Fibroblast of skin of right biceps (primary cell): ENCODE measurements at places on chromosomes 7 and 10.

- DNase-seq: peak; percentile 71
Observed at GRCh38 chr7:78794101-78794500, 659.4 kb downstream of the MAGI2 start.

DNA sequence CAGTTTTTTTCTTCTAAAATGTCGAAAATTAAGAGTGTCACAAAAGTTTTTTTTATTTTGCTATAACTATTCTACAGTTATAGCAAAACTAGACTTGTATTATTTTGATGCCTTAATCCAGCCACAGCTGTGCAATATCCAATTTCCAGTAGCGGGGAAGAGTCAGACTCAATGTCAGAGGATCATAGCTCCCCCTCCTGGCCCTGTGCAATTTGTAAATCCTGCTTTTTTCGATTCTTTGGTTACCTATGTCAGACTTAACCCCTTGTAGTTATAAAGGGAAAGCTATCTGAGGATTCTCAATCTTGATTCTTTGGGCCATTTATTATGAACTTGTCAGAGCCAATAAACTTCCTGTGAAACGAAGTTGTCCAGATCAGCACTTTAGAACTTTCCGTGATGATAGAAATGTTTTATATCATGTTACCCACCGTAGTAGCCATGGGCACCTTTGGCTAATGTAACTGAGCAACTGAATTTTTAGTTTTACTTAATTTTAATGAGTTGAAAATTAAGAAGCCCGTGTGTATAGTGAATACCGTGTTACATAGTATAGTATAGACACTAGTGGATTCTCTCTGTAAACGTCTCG, 87.7 kb upstream of the PRKCQ start:
- DNase-seq: peak; percentile 24

- DNase-seq: no peak
Observed at GRCh38 chr10:119084896-119085295, 4.3 kb upstream of the EIF3A start.

GRCh38 chr10:132229834-132230556, 43.2 kb downstream of the DPYSL4 start:
- DNase-seq: no peak

GRCh38 chr10:92756201-92757065, 66.7 kb downstream of the HHEX start:
- DNase-seq: no peak

DNA sequence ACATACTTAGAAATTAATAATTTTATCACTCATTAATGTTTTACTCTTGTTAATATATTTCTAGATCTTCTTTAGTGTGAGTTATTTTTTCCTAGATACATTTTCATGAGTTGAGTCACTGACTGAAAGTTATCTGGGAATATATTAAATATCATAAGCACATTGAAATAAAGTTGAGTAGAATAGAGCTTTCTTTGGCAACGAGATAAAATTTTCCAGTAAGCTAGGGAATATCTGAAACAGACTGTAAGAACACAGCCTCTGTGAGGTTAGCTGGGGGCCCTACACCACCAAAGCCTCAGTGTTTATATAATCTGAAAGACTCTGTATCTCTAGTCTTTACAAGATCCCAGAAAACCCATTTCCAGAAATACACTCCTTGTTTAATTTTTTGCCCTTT, 347.8 kb upstream of the PLXDC2 start:
- DNase-seq: peak; percentile 6

DNA sequence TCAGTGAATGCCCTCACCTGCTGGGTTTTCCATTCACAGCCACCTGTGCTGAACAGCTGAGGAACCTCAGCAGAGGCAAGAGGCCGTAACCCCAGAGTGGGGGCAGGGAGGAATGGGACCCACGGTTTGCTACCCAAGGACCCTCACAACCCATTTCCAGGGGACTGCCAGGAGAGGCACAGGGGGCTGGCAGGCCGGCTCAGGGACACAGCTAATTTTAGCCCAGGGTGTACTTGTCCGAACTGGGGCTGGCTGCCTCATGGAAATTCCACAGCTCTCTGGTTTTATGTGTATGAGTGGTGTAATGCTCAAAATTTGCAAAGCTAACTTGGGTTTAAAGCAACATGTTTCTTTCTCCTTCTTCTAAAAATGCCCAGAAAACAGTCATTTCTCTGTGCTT, 42.2 kb downstream of the MINDY4 start:
- no peak for DNase-seq

- no peak for DNase-seq
Observed at GRCh38 chr10:86337121-86337601, 29.4 kb downstream of the GRID1 start.

- DNase-seq: peak; percentile 87
Observed at GRCh38 chr10:24008164-24009091, 200.5 kb upstream of the KIAA1217 start.

- no peak for DNase-seq
Observed at GRCh38 chr10:64173826-64174225, 652.6 kb downstream of the REEP3 start.

- no peak for DNase-seq
Observed at GRCh38 chr7:41809116-41809515, 106.2 kb upstream of the INHBA start.

DNA sequence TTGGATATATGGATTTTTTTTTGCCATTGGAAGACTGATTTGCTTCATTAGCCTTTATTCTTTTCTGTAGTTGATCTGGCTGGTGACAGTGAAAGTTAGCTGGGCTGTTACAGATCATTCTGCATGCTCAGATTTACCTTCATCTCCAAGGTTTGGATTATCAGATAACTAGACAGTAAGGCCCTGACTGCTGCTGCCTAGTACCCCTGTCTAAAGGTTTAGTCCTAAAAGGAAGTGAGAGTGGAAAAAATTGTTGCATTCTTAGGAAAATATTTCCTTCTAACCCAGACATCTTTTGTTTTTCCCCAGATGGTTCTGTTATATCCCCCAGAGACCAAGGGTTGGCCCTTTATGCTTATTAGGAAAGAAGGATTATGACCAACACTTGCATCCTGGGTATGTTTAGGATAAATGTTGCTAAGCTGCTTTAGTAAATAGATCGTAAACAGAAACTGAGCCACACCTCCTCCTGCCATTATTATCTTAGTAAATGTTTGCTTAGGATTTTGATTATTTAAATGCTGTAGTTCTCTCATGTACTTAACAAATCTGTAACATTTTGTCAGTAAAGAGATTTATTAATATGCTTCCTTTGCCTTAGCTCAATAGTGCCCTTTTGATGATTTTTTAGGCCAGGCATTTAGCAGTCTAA, 44.4 kb downstream of the MCU start:
- DNase-seq: peak; percentile 73

DNA sequence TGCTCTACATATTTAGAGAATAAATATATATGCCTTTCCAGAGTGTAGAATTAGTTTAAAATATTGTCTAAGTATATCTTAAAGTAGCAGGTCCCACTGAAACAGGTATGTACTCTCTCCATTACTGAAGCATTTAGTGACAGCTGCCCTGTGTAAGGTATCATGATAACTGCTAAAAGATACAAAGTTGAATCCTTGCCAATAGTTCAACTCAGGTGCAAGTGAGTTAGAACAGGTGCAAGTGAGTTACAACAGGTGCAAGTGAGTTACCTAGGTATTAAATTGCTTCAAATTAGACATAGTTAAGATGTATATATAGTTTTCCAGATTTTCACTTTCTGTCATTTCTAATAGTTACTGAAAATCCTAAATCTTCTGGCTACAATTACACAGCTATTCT, 119.1 kb downstream of the CNOT4 start:
- no peak for DNase-seq

- no peak for DNase-seq
Observed at GRCh38 chr10:48487244-48487643, 117.6 kb downstream of the ARHGAP22 start.

DNA sequence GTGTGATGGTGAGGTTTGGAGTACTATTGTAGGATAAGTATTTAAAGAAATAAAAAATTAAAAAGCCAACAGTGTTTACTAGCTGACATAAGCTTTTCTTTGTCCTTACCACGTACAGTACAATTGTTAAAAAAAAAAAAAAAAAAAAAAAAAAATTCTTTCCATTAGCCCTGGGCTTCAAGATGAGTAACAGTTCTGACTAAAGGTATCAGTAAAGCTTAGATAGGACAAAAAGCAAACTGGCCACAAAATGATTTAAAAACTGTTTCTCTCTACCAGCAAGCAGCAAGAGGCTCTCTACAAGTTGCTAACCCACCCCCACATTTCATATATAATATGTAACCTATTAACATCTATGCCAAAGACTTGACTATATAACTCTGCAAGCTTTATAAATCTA, 17.5 kb downstream of the HYCC1 start:
- no peak for DNase-seq

DNA sequence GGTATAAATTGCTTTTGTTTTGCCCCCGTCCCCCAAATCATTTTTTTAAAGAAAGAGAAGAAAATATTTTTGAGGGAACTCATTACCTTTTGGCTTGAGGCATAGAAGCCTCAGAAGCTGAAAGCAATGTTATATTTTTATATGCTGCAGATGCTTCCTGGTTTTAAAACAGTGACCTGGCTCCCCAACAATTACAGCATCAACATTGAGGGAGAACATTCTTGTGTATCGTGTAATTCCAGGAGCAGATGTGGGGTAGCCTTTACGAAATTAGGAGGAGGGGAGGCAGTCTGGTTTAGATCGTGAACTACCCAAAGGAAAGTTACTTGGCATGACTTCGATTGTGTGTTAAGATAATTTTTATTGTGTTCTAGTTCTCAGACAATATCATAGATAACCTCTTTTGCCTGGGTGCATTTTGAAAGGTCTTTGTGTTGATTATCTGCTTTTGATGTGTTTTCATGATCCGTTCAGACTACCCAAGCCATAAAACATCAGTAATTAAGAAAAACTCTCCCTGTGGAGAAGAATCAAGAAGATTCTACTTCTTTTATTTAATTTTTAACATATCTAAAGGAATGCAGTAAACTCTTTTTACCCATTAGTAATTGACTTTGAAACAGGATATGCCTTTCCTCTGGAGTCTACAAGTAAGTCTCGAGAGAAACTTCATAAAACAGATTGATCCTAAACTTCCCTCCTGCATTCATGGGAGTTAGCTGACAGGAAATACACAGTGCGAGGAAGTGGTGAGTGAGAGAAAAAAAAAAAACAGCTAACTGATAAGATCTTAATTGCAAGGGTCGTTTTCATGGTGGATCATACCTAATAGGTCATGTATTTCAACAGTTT, 141.4 kb downstream of the KIAA1217 start:
- DNase-seq: peak; percentile 86

- no peak for DNase-seq
Observed at GRCh38 chr7:93196336-93196735, 29.9 kb downstream of the HEPACAM2 start.

DNA sequence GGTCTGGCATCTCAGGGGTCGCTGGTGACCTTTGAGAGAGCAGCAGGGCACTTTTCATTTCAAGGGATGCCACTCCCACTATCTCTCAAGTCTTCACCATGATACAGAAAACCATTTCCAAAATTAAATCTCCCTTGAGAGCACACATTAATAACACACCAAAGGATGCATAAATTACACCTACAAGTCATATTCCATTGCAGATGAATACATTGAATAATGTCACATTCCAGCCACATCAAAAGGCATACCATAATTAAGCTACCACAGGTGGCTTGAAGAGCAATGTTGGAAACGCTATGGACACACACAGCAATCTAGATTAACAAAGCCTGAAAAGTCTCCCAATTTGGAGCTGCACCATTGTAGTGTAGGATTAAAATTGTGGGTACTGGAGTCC, 353.3 kb upstream of the ZMIZ1 start:
- DNase-seq: no peak

- no peak for DNase-seq
Observed at GRCh38 chr10:88221010-88221973, 357.9 kb downstream of the PTEN start.

- no peak for DNase-seq
Observed at GRCh38 chr7:47373871-47374451, 207.9 kb downstream of the TNS3 start.

DNA sequence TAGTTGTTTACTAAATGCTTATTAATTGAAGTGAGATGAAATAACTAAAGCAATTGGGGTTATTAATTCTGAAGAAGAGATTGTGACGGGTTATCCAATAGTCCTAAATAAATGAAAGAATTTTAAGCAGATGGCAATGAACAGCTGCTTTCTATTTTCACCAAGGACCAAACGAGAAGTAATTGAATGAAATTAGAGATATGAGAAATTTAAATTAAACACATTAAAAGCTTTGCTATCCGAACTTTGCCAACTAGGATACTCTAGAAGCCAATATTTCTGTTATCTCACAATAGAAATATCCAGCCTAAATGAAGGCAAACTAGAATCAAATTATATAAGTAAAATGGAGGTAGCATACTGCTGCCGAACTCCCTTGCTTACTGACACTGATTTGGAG, 103.2 kb downstream of the GPR37 start:
- no peak for DNase-seq

GRCh38 chr7:127755521-127755920, 103.5 kb downstream of the SND1 start:
- no peak for DNase-seq

DNA sequence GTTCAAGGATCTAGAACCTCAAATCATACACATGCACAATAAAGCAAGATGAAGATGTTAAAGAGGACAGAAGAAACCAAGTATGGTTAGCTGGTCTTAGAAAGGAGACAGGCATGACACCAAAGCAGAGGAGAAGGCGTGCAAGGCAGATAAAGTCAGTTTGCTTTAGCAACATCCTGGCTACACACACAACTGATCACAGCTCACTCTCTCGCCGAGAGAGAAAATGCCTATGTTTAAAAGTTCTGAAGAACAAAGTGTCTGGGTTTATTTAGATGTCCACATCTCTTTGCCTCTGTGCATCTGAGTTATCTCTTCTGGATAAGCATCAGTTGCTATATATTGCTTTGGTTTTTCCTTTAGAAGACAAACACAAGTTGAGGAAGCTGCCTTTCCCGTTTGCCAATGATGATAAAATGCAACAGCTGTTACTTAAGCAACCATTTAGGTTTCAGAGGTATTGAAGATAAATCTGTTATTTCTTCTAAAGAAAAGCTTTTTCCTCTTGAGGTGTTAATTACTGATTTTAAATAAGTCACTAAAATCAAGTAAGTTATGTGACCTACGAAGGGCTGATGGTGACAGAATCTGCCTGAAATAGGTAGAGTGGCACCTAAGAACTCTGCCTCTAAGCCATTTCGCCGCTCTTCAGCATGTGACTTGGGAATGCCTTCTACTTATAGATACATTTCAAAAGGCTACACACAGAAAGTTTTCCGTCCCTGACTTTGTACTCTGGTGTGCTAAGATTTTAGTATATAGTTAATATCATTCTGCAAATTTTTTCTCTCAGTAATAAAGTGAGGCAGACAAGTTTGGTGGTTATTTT, 146.2 kb upstream of the ASAH2 start:
- DNase-seq: no peak

DNA sequence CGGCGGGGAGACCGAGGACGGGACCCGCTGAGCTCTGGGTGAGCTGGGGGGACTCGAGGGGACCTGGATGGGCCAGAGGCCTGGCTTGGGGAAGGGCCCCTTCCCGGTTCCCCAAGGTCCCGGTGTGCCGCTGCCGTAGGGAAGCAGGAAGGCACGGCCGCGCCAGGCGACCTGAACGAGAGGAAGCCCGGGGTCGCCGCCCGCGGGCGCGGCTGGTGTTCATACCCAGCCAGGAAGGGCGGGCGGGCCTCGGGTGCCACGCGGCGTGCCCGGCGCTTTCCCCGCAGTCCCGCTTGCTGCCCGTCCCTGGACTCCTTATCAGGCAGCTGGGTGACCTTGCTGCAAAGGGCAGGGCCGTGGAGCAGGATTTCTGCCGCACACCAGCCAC, 38.0 kb downstream of the ZNF777 start:
- DNase-seq: no peak

GRCh38 chr7:134442441-134443220, 16.3 kb downstream of the AKR1B1 start:
- no peak for DNase-seq

- DNase-seq: no peak
Observed at GRCh38 chr7:140557809-140558518, 78.7 kb upstream of the MKRN1 start.
